ENCODE measurements at places on chromosomes 6 and 20. TPM values are rescaled to one million over a fixed set of nuclear protein-coding genes. Genes with fewer than 3 reads are reported as not detected.

The TCF15 gene
- not detected for total RNA-seq

The SRMS gene
- total RNA-seq: not detected

The WFDC5 gene
- not detected for total RNA-seq

The COX7A2 gene
- 403 TPM for total RNA-seq

The HCRTR2 gene
- total RNA-seq: not detected

The HLA-DQA1 gene
- total RNA-seq: 5.2 TPM

The ACTL10 gene
- total RNA-seq: 4.1 TPM

The SEMG2 gene
- total RNA-seq: not detected

The TSBP1 gene
- total RNA-seq: not detected

The PROKR2 gene
- total RNA-seq: not detected

The ELOVL4 gene
- total RNA-seq: 0.79 TPM

The TCF21 gene
- total RNA-seq: not detected

The THBS2 gene
- total RNA-seq: not detected

The TBXT gene
- total RNA-seq: not detected

The PHACTR1 gene
- 0.19 TPM for total RNA-seq

The FAM217B gene
- total RNA-seq: 33.7 TPM

The SPO11 gene
- total RNA-seq: not detected

The LMBRD1 gene
- 23.5 TPM for total RNA-seq

The EYA4 gene
- total RNA-seq: not detected

The CCN6 gene
- total RNA-seq: not detected

The DUSP15 gene
- not detected for total RNA-seq

The PLN gene
- not detected for total RNA-seq

The TSPO2 gene
- total RNA-seq: not detected

The SLC16A10 gene
- 3.2 TPM for total RNA-seq

The RAET1L gene
- total RNA-seq: not detected

The HDDC2 gene
- 64.4 TPM for total RNA-seq

The KCNQ5 gene
- 2.6 TPM for total RNA-seq

The APCDD1L gene
- total RNA-seq: not detected

The SYTL3 gene
- total RNA-seq: 25.8 TPM

The PAX1 gene
- total RNA-seq: not detected

The ADGRF4 gene
- not detected for total RNA-seq

The SOBP gene
- total RNA-seq: 0.27 TPM

The NKAIN4 gene
- not detected for total RNA-seq

The PRDM13 gene
- total RNA-seq: not detected

The SEL1L2 gene
- not detected for total RNA-seq

The CTCFL gene
- not detected for total RNA-seq

The MICAL1 gene
- 93.1 TPM for total RNA-seq

The TAF4 gene
- 24.2 TPM for total RNA-seq

The GRM1 gene
- not detected for total RNA-seq

The ZSCAN23 gene
- 1.5 TPM for total RNA-seq

The MYBL2 gene
- 106 TPM for total RNA-seq

The BPIFB2 gene
- total RNA-seq: not detected

The ANKRD6 gene
- total RNA-seq: 4.8 TPM

The CBLN4 gene
- not detected for total RNA-seq

The PBOV1 gene
- total RNA-seq: not detected

The C4A gene
- 3.0 TPM for total RNA-seq

The FAM83C gene
- not detected for total RNA-seq

The MAP3K7 gene
- 29.1 TPM for total RNA-seq

The DHX16 gene
- total RNA-seq: 40.4 TPM

The C6orf58 gene
- not detected for total RNA-seq

The ATF6B gene
- total RNA-seq: 142 TPM

The MAP3K4 gene
- 43.6 TPM for total RNA-seq

The TEAD3 gene
- 0.12 TPM for total RNA-seq

Data from activated CD4-positive, alpha-beta T cell treated with anti-CD3 and anti-CD28 coated beads, Interleukin-2, amount 10 ng/mL, durations not matched to agents 7 days and 5 days (primary cell).